AML-193 (cell line): ENCODE measurements at places on chromosomes 2 and 18.

DNA sequence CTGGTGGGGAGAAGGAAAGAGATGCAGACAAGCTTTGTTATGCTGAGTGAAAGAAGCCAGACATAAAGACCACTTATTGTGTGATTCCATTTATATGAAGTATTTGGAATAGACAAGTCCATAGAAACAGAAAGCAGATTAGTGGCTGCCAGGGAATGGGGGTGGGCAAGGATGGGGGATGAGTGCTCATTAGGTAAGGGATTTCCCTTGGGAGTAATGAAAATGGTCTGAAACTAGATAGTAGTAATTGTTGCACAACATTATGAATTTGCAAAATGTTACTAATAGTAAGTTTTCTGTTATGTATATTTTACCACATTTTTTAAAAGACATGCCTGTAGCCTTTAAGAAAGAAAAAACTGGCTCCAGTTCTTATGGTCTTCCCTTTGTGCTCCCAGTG, 154.9 kb downstream of the LNPK start:
- no peak for DNase-seq

- no peak for DNase-seq
Measured at GRCh38 chr2:16121231-16121985, 181.1 kb downstream of the MYCN start.

- peak; percentile 70 for DNase-seq
Measured at GRCh38 chr2:190468814-190469569, 60.8 kb downstream of the MFSD6 start.

DNA sequence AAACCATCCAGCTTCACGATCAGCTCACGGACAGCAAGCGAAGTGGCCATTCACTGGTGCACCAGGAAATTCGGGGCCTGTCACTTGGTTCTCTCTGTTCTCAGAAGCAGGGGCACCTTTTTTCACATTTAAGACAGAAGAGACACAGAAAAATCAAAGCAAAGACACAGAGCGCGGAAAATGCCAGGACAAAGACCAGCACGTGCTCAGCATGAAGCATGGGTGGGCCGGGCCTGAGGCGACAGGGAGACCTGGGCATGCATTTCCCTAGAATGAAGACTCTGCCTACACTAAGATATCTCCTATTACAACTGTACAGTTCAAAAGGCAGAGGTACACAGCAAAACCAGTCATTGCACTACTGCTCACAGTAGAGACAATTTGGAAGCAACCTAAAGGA, 117.4 kb upstream of the ID2 start:
- DNase-seq, result no peak

DNA sequence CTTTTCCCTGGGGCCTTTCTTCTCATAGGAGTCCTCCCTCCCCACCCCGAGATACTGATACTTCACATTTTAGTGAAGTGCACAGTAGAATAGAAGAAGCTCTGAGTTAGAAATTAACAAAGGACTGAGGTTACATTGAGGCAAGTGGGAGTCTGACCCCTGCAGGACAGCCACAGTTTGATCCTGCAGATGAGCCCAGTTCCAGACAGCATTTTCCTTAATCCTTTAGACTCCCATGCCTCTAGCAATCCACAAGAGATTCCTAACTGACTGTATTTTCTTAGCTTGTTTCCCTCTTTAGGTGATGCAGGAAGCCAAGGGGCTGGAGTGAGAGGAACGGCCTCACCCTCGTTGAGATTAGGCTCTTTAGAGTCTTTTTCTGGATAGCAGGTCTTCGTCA, 204.0 kb downstream of the CYRIA start:
- DNase-seq, result no peak

DNA sequence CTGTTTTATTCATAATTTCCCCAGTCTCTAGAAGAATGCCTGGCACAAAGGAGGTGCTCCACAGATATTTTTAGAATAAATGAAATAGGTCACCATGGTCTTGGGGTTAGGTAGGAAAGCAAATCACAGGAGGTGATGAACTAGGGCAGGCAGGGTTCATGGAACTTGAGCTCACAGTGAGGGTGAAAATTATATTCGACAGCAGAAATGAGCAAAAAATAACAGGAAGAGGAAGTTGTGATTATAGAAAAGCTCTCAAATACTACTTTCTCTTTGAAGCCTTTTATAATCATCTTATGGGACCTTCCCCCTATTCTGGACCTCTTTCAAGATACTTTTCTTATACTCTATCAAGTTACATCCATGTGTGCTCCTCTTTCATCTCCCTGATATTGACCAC, 4.5 kb upstream of the CREB1 start:
- DNase-seq, result peak; percentile 31

- DNase-seq, result no peak
Measured at GRCh38 chr2:227324642-227324994, 433 bp upstream of the MFF start.

DNA sequence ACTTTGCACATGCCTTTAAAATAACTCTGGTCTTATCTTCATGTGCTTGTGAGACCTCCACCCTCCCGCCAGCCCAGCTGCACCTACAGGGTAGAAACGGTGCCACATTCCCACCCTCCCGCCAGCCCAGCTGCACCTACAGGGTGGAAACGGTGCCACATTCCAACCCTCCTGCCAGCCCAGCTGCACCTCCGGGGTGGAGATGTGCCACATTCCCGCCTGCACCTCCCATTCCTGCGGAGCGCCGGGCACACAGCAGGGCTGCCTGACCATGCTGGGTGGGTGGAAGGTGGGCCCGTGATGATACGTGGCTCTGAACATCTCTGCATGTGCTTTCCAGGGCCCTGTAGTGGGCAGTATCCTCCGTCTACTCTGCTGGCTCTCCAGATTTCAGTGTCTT, 243.7 kb upstream of the PXDN start:
- DNase-seq, result no peak

- no peak for DNase-seq
Measured at GRCh38 chr2:134778372-134778771, 59.6 kb upstream of the TMEM163 start.

DNA sequence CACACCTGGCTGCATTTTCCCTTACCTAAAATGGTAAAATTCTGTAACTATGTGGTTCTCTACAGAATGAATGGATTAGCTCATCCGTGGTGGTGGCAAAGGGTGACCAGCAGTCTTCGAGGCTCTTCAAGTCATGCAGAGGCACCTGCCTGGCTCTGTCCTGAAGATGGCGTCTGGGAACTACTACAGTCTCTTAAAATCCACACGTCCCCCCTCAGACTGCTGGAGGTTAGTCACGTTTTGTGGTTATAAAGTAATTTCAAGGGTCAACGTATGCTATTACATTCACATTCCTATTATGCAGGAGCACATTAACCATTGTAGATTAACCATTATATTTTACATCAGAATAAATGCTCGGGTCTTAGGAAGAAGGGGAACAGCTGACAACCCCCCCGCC, 616.7 kb downstream of the GALR1 start:
- no peak for DNase-seq

DNA sequence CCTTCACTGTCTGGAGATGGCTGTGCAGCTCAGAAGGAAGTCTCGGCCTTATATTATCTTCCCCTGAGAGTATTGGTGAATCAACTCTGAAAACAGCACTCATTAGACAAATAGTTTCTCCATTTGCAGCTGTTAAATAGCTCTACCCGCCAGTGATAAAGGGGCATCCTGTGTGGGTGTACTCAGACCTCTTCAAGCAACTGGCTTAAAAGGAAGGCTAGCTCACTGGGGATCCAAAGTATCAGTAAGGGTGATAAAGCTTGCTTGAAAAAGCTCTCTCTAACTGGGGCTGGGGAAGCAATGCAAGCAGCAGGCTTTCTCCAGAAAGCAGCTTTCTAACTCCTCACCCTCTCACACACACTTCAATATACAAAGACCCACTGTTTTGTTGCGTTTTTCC, 64.9 kb upstream of the PSMD14 start:
- no peak for DNase-seq

GRCh38 chr2:155145758-155146229, 447.3 kb downstream of the KCNJ3 start:
- DNase-seq, result no peak

GRCh38 chr2:188326669-188327301, 35.1 kb downstream of the GULP1 start:
- no peak for DNase-seq

GRCh38 chr2:19362755-19363473, 4.5 kb upstream of the OSR1 start:
- peak; percentile 66 for DNase-seq

DNA sequence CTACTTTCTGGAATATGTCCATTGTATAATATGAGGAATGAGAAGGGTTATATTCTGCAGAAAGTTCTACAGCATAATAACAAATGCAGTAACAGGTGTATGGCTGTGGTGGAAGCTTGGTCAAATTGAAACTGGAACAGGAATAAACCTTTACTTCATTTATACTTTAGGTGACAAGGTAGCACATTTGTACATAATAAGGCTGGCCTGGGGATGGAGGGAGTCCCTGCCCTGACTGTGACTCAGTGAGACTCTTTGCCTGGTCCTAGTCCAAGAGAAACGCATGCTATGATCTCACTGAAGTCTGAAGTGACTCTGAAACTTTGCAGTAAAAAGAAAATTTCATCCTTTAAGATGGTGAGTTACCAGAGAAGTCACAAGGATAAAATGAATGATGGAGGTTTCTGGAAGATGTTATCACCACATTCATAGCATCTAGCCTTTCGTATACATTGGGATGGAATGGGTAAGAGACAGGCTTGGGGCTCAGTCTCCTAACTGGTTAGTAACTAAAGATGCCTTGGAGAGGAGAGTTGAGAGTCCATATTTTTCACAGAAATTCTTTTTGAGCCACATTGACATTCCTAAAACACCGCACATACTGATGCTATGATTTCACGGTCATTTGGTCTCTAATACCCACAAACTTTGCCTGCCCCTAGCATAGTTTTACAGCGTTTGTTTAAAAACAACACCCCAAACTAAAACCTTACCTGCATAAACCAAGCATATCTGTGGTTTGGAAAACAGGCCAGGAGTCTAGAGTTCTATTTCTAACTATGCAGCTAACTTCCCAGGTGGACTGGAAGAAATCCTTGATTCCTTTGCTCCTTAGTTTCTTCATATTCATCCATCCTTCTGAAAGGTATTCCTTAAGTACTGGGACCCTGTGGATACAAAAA, 42.4 kb upstream of the NABP1 start:
- DNase-seq, result no peak

GRCh38 chr2:109380502-109381326, 233.1 kb downstream of the SEPTIN10 start:
- DNase-seq, result no peak

DNA sequence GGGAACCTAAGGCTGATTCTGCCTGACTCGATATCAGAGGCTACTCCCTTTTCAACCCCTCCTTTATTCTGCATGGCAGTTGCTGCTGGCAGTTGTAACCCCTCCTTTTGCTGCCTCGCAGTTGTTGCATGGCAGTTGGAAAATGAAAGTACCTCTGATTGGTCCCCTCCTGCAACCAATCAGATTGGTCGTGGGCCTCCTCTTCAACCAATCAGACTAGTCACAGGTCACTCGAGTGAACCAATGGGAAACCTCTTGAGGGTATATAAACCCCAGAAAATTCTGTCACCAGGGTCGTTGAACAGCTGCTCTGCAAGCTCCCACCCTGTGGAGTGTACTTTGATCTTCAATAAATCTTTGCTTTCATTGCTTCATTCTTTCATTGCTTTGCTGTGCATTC, 294.3 kb upstream of the SLC8A1 start:
- DNase-seq, result no peak

GRCh38 chr2:65232636-65233035, 5.0 kb downstream of the ACTR2 start:
- peak; percentile 72 for DNase-seq

DNA sequence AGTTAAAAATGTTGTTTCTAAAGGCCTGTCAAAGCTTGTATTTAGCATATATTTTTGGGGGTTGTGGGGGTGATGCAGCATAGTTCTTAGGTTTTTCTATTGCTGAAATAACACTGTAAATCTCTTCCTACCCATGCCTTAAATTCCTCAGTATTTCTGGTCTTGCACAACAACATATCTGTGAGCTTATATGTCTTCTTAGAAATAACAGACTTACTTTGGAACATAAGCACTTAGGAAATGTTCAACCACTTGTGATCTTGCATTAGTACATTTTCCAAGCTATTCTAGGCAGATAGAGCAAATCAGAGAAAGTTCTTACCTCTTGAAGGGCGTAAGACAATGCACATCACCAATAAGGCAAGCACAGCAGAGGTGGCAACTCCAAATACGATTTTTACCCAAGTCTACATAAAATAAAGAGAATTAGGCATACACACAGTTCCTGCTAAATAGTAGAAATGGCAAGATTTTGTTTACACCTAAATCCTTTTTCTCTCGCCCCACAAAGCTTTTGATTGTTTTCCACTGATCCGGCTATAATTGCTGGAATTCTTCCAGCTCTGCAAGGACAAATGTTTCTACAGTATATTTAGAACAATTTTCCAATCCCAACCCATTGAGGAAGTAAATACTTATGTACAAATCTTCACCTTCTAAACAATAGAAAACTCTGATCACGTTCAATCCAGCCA, 512 bp downstream of the FAP start:
- DNase-seq, result no peak

GRCh38 chr2:85758361-85759256, 4.8 kb downstream of the ATOH8 start:
- no peak for DNase-seq

DNA sequence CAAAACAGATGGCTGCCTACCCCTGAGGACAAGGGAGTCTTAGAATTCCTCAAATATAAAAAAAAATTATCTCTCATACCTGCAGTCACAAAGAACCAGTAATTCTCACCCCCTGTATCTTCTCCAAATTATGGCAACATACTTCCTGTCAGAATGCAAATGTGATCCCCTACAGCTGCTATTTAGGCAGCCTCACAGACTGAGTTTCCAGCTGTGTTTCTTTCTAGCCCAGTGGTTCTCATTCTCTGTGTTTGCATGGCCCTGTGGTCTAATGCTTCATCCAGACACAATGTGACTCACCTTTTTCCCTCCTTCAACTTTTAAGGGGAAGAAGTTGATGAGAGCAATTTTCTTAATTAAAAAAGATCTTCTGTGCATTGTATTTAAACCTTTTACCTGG, 726.3 kb downstream of the TSN start:
- DNase-seq, result no peak
